ENCODE measurements at places on chromosomes 3 and 15.

GRCh38 chr3:59555593-59556315 is 505.9 kb upstream of the CFAP20DC start:
- no peak for DNase-seq

DNA sequence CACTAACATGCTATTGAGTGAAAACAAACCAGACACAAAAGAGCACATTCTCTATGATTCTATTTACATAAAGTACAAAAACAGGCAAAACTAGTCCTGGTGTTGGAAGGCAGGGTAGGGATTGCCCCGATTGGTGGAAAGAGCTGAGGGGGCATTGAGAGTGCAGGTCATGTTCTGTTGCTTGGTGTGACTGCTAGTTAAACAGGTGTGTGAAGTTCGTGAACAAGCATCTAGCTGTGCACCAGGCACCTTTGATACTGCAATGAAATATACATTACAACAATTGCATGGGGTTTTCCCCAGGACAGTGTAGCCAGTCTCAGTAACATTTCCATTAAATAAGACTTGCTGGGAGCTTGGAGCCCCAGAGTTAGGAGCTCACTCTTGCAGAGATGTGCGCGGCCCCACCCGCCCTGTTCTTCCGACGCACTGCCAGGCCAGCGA is 26.3 kb upstream of the THRB start:
- DNase-seq: no peak

GRCh38 chr3:69762768-69763229 is 23.5 kb downstream of the MITF start:
- DNase-seq: no peak

- no peak for DNase-seq
These were observed 30.5 kb upstream of the SRP14 start for GRCh38 chr15:40069178-40070165.

- no peak for DNase-seq
These were observed 124.2 kb upstream of the SMAD3 start for GRCh38 chr15:66941108-66941711.

Measured in activated CD4-positive, alpha-beta T cell treated with anti-CD3 and anti-CD28 coated beads for 4 hours (primary cell).